ENCODE measurements at places on chromosomes 6 and 20.

- no peak for DNase-seq
Measured at GRCh38 chr20:3733119-3733995, 872 bp downstream of the HSPA12B start.

GRCh38 chr6:5103250-5103649 lies 18.1 kb downstream of the PPP1R3G start:
- DNase-seq, result no peak

- no peak for DNase-seq
Measured at GRCh38 chr6:35214869-35215664, 1.3 kb downstream of the SCUBE3 start.

DNA sequence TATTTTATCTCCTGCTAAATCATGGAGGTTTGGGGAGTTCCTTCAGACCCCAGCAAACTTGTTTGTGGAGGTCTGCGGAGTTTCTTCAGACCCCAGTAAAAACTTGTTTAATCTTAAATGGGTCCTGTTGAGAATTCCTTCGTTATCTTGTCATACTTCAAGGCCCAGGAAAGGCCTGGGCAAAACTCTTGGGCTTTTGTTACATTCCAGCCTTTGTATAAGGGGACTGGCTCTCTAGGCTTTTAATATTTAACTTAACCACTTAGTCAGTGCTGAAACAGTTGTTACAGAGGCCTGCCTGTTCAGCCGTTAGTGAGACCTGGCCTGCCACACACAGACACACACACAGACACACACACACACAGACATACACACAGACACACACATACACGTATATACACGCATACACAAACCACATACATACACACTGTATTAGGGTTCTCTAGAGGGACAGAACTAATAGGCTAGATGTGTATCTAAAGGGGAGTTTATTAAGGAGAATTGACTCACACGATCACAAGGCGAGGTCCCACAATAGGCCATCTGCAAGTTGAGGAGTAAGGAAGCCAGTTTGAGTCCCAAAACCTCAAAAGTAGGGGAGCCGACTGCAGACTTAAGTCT lies 21.3 kb upstream of the CST3 start:
- DNase-seq, result no peak

DNA sequence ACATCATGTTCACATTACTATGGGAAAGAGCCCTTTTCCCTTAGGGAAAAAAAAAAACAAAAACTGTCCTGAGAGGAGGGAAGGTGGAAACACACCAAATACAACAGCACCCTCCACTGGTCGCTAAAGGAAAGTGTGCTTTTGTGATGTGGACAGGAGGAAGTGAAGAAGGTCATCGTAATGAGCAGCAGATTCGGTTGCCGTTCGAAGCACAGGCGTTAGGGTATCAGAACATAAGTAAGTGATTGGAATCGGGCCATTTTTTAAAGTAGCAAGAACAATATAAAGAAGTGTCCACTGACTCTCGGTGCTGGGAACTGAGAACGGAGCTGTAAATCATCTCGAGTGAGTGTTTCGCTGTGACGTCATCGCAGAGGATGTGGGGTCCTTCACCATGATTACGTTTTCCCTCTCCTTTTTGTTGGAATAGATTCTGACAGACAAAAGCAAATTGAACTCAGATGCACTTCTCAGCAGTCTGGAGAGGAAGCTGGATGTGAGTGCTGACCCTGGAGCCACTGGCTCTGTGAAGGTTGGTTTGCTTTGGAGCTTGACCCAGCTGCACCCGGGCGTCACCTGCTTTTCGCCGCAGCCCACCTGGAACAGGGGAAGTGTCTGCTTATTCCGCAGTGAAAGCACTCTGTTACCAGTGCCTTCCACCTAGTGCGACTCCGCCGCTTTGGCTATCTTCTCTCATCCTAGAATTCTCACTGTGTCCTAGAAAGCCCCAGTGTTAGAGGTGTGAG lies 203.6 kb upstream of the GMDS start:
- no peak for DNase-seq

- no peak for DNase-seq
Measured at GRCh38 chr6:149580880-149581279, 14.7 kb downstream of the GINM1 start.

- DNase-seq, result peak; percentile 99
Measured at GRCh38 chr20:44643596-44644229, 7.8 kb downstream of the ADA start.

GRCh38 chr6:134422426-134423231 lies 104.7 kb upstream of the SGK1 start:
- DNase-seq, result peak; percentile 56

GRCh38 chr6:3773678-3774298 lies 22.3 kb upstream of the PXDC1 start:
- no peak for DNase-seq

DNA sequence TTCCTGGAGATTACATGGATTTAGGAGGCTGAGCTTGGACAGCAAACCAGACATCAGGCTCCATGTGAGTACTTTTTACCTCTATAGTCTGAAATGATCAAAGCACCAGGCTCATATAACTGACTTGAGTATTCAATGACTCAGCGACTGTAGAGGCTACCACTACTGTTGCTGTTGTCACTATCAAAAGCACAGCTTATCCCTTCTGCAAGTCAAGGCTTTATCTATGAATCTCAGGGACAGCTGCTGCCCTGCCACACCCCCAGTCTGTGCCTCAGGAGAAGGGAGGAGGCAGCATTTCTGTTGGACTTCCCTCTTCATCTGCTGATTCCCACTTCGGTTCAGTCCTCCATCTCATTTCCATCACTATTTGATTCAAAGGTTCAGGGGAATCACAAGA lies 80.5 kb upstream of the CNR1 start:
- no peak for DNase-seq

DNA sequence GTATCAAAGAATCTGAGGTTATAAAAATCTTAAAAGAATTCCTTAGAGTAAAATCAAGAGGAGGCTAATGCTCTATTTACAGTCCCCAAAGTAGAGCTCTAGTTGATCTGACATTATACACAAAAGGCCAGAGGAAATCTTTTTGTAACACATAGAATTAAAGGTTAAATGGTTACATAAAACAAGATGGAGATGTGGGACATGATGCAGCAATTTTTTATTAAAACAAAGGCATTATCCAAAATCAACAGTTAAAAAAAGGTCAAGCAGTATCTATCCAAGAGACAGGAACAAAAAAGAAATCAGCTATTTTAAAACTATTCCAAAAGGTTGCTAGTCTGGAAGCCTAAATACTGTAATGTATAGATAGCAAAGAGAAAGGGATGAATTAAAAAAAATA lies 20.4 kb downstream of the ELOVL5 start:
- no peak for DNase-seq

- DNase-seq, result no peak
Measured at GRCh38 chr6:53426667-53427270, 78.0 kb upstream of the ELOVL5 start.

- DNase-seq, result peak; percentile 98
Measured at GRCh38 chr20:51360451-51361201, 181.9 kb downstream of the NFATC2 start.
